ENCODE measurements at places on chromosomes 5 and 9. TPM values are rescaled to one million over a fixed set of nuclear protein-coding genes. Genes with fewer than 3 reads are reported as not detected.

The CNTNAP3 gene
- total RNA-seq: not detected

The P4HA2 gene
- total RNA-seq: 21.6 TPM

The HTR4 gene
- total RNA-seq: not detected

The ANXA2R gene
- total RNA-seq: 8.4 TPM

The OGN gene
- total RNA-seq: not detected

The STK10 gene
- total RNA-seq: 42.9 TPM

- no peak for DNase-seq
These were observed 423 bp upstream of the NUP214 start for GRCh38 chr9:131125038-131125287.

DNA sequence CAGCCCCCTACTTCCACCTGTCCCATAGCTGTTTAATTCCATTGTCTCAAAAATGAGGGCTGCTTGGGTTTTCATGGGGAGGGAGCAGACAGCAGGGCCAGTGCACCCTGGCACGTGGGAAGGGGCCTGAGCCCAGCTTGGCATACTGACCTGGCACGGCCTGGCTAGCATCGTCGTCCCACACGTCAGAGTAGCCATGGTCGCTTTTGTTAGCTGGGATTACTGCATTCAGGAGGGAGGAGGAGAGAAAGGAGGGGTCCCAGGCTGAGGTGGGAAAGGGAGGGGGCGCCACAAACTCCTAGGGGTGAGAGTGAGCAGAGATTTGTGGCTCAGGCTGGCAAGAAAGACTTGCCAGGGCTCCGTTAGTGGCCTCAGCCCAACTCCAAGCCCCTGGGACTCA, 21.1 kb upstream of the CYSTM1 start:
- no peak for DNase-seq

DNA sequence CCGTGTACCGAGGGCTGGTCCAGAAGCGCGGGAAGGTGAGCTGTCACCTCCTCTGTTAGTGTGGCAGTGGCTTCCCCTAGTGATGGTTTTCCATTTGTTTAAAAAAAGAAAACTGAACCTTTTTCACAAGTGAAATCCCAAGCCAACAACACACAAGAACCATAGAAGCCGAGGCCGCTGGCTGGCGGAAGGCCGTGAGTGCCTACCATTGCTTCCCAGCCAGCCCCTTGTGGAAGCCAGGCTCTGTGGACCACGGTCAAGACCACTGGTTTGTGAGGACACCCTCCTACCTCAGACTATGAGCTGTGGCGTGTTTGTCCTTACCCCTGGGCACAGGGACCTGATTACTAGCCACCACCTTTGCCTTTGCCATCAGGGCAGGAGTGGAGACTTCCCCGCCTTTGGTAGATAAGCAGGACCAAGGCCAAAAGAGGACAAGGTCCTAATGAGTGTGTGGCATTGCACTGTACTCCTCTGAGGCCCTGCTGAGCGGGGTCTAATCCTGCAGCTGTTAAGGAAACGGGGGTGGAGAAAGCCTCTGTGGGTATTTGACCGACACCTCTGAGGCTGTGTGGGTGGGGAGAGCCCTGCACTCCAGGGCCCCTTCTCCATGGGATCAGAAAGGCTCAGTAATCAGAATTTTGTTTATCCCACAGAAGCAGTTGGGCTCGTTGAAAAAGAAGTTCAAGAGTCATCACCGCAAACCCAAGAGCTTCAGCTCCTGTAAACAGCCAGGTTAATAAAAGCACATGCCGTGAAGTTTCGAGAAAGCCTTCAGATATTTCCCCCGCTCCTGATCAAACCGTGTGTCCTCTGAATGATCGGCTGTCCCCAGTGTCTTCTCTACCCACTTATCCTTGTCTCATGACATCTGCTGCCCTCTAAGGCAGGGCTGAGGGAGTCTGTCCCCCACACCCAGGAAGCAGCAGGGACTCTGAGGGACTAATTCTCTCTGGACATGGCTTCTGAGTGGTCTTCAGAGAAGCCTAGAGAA, 4.3 kb downstream of the SURF2 start:
- DNase-seq: no peak

DNA sequence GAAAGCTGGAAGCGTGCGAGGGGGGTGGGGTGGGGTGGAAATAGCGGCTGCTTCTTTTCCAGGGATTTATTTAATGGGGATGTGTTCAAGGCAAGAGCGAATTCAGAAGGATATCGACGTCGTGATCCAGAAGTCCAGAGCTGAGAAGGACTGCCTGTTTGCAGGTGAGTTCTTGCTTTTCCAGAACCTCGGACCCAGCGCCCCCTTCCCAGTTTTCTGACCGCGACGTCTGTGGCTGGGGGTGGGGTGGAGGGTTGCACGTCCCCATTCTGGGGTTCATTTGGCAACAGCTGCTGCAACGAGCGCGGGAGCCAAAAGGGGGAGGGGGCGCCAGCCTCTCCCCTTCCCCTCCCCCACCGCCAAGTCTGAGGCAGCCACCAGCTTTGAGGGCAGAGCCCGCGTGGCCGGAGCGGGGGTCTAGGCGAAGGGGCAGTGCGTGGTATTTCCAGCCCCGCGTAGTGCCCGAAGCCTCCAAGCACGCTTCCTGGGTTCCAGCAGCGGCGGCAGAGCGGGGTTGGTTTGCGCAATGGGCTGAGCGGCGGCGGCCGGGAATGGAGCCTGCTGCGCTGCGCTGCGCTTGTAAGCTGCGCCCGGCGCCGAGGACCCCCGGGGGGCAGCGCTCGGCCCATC, 701 bp downstream of the PARP8 start:
- no peak for DNase-seq

DNA sequence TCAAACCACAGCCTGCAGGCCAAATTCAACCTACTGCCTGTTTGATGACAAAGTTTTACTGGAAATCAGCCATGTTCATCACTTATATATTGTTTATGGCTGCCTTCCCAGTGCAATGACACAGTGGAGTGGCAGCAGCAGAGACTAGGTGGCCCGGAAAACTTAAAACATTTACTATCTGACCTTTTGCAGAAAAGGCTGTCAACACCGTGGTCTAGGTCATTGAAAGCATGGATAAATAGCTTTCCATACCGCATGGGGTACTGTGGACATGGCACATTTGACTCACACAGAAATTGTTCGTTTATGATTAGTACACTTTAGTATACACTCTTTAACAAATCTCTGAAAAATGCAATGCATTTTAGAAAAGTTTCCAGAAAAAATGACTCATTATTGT, 298.3 kb upstream of the EFNA5 start:
- DNase-seq: no peak

DNA sequence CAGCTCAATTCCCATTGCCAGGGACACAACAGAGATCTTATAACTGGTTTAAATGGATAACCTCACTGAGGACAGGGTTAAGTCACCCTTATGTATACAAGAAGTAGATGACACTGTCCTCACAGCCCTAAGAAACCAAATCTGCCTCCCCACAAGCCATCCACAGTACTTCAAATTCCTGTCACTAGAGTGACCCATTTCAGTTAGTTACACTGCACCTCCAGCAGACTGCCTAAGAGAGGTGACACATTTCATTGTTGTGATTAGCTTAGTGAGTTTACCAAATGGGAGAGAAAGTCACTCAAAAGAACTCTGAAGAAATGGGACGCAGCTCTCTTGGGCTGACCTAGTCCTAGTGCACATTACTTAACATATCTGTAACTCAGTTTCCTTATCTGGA, 53.6 kb upstream of the HTR1A start:
- no peak for DNase-seq

GRCh38 chr5:107604990-107605389, 65.7 kb downstream of the EFNA5 start:
- DNase-seq: no peak

DNA sequence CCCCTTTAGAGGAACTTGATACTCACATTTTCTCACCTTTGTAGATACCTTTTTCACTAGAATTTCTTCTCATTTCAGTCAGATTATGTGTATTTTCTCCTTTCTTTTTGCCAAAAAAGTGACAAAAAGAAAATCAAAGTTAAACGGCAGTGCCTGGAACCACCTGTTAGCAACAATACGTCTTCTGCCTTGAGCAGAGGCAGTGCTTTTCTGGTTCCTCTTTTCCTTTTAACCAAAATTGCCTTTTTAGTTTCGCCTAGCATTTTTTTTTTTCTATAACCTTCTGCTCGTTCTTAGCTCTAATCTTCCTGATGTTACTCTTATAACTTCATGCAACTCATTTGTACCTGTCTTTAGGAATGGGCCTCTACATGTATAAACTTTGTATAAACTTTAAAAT, 26.1 kb downstream of the SMIM32 start:
- DNase-seq: no peak

DNA sequence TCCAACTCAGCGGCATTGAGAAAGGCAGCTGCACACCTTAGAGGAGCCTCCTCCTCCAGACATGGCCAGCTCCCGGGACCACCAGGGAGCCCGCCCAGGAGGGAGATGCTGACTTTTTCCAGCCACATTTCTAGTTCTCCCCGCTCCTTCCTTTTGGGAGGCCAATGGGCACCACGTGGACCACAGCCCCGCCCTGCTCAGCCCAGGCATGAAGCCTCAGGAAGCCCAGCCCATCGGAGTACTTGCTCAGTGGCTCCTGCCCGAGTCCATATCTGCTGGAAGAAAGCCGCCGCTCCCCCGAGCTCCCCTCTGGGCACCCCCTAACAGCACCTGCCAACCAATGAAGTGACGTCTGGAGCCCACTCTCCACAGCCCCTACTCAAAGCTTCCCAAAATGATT, 52.4 kb downstream of the SMIM23 start:
- no peak for DNase-seq

DNA sequence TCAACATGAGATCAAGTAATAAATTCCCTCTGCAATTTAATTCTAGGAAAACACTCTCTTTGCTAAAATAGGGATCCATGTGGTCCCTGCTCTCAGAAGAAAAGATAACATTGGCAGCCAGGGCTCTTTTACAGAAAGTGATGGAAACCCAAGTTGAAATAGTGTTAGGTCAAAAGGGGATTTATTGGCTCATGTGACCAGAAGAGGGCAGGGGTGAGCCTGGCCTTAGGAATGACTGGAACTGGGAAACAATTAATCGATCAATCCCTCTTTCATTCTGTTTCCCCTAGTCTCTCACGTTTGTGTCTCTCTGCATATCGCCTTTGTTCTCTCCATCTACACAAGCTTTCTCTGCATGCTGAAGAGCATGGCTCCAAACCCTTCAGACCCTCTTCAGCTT, 58.3 kb upstream of the ALDH1B1 start:
- DNase-seq: no peak

DNA sequence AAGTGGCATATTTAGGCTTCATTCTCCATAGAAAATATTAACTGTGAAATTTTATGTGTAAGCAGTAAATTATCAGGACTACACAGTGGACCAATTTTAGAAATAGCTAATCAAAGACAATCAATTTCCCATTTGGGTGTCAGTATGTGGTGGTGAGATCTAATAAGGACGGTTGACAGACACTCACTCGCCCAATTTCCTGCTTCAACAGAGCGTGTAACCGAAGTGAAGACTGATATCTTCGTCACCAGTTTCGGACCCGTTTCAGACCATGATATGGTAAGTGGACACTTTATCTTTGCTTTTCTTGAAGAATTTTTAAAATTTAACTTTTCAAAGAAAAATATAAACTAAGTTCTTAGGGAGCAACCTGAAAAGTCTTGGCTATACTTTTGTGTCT, 17.6 kb downstream of the GABRA1 start:
- no peak for DNase-seq

GRCh38 chr5:14773588-14773987, 98.0 kb downstream of the ANKH start:
- DNase-seq: no peak

GRCh38 chr5:12704955-12705354, 800.7 kb upstream of the CTNND2 start:
- DNase-seq: no peak

DNA sequence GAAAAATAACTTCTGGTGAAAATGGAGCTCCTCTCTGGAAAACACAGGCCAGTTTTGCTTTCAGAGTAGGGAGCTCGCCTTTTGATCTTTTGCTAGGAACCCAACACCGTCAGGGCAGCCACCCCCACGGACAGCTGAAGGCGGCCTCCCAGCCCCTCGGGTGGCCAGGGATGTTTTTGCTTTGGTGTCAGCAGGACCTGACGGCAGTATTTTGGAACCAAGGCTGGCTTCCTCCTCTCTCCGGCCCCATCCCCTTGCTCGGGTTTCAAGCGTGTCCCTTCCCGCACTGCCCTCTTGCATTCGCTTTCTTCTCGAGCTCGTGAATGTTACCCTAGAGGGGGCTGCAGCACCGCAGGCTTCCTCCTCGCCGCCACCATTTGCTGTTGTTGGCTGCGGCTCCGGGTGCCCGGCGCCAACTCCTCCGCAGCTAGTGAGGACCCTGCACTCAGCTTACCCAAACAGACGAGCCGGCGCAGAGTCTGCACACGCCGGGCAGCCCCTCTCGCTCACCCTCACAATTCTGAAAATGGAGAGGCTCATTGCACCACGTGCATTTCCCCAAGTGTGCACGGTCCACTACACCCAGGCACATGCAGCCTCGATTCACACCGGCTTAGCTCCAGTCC, 35.5 kb upstream of the ADAMTSL1 start:
- no peak for DNase-seq

DNA sequence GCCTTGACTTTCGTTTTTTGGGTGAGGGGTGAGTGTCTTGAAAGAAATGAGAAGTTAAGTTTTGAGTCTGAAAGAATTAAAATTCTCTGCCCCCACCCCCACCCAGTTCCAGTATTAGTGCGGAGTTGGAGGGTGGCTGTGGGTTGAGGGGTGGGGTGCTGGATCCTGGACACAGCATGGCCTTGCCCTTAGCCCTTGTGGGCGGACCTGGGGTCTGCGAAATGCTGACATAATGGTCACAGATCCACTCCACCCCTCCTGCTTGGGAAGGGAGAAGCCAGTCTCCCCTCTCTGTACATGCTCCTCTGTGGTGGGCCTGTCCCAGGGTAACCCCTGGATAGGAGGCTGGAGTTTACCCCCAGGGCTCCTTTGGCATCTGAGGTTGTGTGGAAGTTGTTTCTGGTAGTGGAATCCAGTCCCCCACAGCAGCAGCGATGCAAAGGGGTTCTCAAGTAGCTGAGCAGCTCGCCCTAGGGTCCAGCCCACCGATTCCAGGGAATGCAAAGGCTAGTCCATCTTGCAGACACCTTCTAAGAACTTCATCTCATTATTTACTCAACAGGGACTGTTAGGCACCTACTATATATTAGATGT, 42.8 kb upstream of the TCF7 start:
- no peak for DNase-seq

DNA sequence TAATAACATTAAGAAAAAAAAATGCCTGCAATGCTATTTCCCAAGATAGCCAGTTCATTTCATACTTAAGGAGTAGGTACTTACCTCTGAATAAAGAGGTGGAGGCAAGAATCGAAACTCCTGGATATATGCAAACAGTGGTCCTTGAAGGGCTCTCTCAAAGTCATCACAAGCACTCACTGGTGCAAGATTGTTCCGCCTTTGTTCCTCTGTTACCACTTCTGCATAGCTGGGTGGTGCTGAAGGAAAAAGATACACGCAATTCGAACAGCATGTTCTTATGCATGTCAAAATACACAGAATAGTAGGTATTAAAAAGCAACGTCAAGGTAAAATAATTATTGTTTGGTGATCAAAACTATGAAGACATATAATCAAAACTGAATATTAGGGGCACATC, 9.5 kb downstream of the ARRDC3 start:
- DNase-seq: no peak

Measured in activated naive CD4-positive, alpha-beta T cell treated with anti-CD3 and anti-CD28 coated beads, Interleukin-2, amount 50 U/mL, for 72 hours (primary cell).